ENCODE measurements at places on chromosomes 6 and 20.

DNA sequence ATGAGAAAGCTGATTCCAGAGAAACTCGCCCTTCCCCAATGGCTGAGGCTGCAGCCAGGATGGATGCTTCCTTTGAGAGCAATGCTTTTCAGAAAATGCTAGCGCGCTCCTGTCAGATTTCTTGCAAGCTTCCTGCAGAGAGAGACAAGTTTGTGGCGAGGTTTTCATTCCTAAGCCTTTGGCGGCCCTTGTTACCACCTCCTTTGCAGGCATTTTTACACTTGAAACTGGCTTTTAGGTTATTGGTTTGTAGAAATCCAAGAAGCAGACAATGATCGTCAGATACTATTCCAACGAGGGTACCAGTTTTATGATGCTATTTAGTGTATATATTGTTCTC lies 1.1 kb downstream of the FNDC1 start:
- no peak for DNase-seq

DNA sequence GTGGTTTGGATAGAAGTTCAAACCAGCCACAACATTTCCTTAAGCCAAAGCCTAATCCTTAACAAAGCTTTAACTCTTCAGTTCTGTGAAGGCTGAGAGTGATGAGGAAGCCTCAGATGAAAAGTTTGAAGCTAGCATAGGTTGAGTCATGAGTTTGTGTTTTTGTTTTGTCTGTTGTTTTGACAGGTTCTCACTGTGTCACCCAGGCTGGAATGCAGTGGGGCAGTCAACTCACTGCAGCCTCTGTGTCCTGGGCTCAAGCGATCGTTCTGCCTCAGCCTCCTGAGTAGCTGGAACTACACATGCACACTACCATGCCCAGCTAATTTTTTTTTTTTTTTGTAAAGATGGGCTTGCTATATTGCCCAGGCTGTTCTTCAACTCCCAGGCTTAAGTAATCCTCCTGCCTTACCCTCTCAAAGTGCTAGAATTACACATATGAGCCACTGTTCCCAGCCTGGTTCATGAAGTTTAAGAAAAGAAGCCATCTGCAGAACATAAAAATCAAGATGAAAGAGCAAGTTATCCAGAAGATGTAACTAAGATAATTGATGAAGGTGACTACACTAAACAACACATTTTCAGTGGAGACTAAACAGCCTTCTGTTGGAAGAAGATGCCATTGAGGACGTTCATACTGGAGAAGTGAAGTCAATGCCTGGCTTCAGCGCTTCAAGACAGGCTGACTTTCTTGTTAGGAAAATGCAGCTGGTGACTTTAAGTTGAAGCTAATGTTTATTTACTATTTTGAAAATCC lies 96.2 kb downstream of the SMAP1 start:
- no peak for DNase-seq

DNA sequence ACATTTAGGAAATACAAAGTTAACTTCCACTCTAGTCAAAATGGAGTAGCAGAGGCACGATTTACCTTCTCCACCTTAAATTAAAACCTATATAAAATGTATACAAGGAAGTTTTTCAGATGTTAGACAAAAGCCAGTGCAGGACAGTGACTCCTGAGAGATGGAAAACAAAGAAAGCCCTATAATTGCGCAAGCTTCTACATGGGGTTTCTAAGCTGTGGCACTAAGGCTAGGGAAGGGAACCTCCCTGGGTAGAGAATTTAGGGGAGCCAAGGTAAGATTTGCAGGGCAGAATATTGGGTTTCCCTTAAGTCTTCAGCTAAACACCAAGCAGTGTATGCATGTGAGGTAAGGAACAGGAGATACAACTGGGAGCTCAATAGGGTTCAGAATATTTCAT lies 18.5 kb upstream of the ZC3H12D start:
- DNase-seq, result no peak

DNA sequence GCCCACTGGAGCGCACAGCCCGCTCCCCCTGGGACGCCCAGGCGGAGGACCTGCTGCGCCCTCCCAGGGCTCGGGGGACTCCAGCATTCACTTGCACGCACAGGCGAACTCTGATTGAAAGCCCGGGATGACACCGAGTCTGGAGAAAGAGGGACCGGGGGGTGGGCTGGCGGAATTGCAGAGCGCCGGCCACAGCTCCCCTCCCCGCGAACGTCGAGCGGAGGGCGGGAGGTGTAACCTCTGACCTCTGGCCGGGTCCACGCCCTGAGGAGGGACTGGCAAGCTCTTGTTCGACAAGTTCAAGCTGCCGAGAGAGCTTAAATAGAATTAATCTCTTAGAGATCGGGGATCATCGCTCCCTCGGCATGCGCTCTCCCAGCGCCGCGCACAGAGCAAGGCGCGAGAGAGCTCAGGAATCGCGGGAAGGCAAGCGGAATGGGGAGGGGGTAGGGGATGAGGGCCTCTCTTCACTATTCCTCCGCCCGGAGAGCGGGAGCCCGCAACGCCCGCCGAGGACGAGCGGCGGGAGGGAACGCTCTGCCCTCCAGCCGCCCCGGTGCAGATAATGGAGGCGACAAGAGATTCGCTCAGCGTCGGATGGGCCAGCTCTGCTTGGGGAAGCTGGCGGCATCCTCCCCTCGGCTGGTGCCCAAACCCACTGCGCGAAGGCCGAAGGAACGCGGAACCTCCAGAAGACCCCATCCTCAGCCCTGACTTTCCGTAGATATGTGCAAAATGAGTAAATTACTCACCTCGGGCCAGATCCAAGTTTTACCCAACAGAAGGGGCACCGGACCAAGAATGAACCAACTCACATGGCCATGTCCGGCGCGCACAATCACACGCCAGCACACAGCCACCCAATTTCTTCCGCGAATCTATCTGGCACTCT lies 761 bp upstream of the NR2E1 start:
- no peak for DNase-seq

GRCh38 chr6:142030115-142030619 lies 102.6 kb upstream of the GJE1 start:
- DNase-seq, result no peak

DNA sequence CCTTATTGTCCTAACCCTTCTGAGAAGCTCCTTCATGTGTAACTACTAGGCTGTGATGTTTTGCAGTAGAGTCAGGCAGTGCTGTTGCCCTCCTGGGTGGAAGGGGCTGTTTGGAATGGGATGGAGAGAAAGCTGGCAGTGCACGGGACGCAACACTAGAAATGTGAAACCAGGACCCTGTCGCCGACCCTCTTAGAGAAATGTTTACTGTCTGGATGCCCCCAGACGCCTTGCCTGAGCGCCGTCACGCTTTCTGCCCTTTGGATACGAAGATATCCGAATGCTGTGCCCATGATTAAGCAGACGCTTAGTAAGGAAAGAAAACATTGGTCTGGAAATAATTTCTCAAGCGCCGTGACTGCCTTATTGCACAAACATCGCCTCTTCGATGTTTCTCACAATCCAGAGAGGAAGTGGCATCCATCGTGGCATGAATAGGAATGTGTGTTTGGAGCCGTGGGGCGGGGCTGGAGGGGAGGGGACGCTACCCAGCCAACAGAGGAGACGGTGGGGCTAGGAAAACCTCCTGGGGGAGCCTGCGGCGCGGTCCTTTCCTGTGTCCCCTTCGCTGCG lies 661 bp upstream of the PPP1R14C start:
- DNase-seq, result no peak

- DNase-seq, result no peak
Measured at GRCh38 chr6:2990248-2990931, 9.3 kb upstream of the NQO2 start.

- DNase-seq, result no peak
Measured at GRCh38 chr6:17585766-17586490, 14.2 kb upstream of the FAM8A1 start.

- DNase-seq, result no peak
Measured at GRCh38 chr20:13141546-13141945, 79.5 kb upstream of the ISM1 start.

GRCh38 chr20:56359212-56360132 lies 698 bp downstream of the FAM210B start:
- DNase-seq, result peak; percentile 36

GRCh38 chr6:118012944-118013343 lies 105.9 kb downstream of the SLC35F1 start:
- no peak for DNase-seq

DNA sequence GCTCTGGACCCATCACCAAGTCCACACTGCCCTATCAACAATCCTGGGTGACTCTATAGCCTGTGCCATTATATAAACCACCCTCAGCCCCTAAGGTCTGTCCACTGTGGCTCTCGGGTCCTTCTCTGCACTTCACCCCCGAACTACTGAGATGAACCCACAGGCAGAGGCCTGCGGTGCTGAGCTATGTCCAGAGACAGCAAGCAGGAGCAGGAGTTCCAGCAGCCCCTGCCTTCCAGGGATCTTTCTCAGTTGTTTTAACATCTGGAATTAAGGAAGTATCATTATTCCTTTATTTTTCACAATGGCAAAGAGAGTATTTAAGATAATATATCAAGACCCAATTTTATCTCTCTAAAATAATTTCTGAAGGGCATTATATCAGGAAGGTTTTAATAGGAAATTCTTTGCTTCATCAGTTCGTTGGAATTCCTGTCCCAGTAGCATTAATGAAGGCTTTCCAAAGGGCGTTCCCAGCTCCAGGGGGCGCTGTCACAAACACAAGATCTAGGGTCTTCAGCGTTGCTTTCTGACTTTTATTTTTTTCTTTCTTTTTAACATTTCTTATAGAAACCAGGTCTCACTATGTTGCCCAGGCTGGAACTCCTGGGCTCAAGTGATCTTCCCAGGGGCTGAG lies 27.3 kb downstream of the RRBP1 start:
- no peak for DNase-seq

DNA sequence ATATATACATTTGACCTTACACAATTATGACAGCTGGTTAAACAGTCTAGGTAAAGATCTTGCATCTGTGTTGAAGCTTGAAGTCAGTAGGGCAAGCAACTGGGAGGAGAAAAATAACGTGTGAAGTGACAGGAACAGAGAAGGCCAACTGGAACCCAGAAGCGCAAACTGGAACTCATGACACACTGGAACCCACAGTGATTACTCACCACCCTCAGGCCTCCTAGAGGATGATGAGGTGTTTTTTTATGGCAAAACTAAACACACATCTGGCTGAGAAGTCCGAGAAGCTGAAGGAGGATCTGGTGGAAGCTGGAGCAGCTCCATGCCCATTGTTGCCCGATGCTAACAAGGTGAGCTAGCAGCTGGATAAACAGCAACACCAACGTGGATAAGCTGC lies 108.1 kb downstream of the TMEM200A start:
- no peak for DNase-seq

- no peak for DNase-seq
Measured at GRCh38 chr6:130825772-130826441, 1.3 kb upstream of the SMLR1 start.

DNA sequence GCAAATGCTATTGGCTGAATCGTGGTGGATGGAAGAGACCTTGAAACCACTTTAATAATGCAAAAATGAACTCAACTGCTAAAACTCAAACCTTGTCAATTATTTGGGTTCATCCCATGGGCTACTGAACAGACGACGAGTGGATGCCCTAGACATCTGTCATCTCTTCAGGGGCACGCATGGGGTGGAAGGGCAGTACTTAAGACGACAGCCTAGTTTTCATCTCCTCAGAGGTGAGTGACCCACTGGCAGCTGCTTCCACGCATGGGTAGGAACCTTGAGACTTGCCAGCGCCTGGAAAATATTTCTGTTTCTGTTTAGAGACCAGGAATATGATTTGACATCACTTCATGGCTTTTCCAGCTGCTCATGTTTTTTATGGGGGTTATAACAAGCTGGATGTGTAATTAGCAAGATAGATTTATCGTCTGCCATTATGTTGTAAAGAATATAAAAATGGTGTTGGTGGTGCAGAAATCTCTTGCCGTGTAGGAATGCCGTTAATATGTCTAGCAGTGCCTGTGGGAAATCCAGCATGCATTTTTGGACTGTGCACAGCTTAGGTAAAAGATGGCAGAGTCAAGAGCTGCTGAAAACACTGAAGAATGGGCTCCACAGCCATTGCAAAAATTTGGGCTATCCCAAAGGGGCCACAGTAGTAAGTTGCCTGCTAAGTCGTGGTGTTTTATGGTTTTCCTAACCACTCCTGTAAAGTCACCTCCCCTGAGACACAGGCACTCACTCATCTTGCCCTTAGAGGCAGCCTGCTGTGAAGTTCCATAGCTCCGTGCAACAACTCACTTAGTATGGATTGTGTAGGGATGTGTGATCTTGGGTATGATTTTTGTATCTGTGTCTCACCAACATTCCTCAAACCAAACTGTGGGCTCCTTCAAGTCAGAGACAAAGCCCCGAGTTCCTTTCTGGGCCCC lies 203.3 kb downstream of the EYA2 start:
- DNase-seq, result no peak

DNA sequence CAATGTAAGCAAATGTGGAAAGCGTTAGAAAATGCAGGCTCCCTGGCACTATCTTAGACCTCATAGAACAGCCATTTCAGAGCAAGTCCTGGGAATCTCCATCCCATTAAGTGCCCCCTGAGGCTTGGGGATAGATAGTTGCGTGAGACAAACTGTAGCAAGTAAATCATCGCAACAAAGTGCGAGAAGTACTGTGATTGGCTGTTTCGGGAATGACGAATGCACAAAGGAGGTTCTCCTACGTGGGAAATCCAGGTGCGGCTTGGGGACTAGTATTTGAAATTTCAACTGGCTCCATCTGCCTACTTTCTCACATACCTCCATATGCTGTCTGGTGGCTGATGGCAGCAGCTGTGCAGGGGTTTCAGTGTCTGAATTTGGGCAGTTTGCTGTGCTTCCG lies 84.5 kb downstream of the PLEKHG1 start:
- no peak for DNase-seq

- DNase-seq, result no peak
Measured at GRCh38 chr20:4216866-4217265, 201.5 kb upstream of the RNF24 start.

DNA sequence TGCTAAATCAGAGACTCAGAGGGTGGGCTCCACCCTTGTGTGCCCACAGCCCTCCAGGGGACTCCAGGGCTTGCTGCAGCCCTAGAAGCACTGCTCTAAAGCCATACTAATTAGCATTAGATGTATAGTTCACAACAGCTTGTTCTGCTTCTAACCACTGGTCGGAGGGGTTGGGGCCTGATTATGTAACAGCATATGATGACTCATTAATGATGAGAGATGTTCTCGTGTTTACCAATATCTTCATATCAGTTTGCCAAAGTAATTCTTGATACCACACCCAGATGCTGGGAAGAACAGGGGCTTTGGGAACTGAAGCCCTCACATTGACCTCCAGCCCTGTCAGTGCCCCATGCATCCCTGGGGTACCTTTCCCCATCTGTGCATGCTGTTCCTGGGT lies 104.1 kb upstream of the FOXA2 start:
- DNase-seq, result no peak

DNA sequence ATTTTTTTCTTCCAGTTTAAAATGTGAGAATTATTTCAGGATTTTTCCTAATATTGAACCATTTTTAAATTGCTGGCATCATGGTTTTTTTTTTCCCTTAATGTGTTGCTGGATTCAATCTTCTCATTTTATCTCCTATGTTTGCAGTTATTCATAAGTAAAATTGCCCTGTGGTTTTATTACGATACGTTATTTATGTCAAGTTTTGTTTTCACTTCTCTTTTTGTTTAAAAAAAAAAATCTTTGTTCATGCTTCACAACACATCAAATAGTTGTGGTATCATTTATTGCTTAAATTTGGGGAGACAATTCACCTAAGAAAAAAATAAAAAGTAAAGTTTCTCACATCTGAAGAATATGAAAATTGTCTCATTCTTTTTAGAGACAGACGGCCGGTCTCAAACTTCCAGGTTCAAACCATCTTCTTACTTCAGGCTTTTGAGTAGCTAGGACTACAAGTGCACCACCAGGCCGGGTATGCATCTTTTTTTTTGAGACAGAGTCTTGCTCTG lies 239.3 kb upstream of the ID4 start:
- no peak for DNase-seq

All from forelimb muscle (tissue), 1 donor.